ENCODE measurements at places on chromosomes 4 and X.
A peak's percentile ranks its signal among the peaks of the same experiment; 100 is the strongest.

- no peak for DNase-seq
Observed at GRCh38 chr4:156901871-156902270, 69.7 kb downstream of the PDGFC start.

- no peak for DNase-seq
Observed at GRCh38 chr4:167918077-167918476, 174.3 kb upstream of the ANXA10 start.

- DNase-seq = no peak
Observed at GRCh38 chr4:87824352-87824751, 8.4 kb upstream of the MEPE start.

DNA sequence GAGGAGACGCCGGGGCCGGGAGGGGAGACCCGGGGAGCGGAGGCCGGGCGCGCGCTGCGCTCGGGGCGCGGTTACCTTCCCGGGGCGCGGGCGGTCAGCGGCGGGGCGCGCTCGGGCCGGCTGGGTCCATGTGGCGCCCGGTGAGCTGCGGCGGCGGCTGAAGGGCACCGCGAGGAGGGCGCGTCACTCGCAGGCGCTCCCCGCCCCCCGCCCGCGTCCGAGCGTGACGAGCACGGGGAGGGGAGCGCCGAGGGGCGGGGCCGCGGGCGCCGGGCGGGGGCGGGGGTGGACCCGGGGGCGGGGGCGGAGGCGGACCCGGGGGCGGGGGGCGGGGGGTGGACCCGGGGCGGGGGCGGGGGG, at the start of gene CPLX1:
TSS of gene CPLX1 (minus strand) at position 159 of the 360 bp plus-strand sequence. CDS start 1,607 bp downstream, outside the sequence.
- peak; percentile 86 for DNase-seq

GRCh38 chr4:120824946-120825345, 97.6 kb downstream of the PRDM5 start:
- no peak for DNase-seq

DNA sequence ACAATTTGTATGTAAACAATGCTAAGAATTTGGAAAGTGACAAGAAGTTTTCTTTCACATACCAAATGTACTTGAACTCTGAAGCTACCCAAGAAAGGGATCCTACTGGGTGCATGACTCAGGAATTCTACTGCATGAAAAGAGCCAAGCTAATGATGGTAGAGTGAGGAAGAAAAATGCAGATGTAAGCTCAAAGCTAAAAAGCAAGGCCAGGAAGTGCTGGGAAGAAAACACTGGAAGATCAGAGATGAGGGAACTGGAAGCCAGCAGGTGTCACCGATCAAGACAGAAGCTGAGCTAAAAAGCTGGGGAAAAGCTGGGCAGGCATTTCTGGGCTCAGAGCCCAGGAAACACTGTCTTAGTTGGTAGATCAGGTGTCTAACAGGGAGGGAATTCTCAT, 449.1 kb downstream of the NKX6-1 start:
- DNase-seq = no peak

DNA sequence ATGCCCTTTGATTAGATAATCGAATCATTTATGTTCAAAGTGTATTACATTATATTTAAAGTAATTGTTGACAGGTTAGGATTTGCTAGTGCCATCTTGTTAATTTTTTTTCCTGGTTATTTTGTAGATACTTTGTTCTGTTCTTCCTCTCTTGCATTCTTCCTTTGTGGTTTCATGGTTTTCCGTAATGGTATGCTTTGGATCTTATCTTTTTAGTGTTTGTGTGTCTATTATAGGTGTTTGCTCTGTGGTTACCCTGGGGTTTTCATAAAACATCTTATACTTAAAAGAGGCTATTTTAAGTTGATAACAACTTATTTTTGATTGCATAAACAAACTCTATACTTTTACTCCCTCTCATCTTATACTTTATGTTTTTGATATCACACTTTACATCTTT, 108.2 kb upstream of the SRD5A3 start:
- DNase-seq = no peak

DNA sequence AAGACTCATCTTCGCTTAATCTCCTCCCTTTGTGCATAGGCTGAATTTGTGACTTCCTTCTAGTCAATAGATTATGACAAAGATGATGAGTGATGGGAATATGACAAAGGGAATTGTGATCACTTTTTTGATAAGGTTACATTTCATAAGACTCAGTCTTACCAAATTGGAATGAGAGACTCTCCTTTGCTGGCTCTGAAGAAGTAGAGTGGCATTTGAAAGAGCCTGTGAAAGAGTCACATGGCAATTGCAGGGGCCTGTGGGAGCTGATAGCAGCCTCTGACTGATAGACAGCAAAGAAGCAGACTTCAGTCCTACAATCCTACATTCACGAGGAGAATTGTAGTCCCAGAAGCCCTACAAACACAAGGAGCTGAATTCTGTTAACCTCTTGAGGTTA, 44.9 kb upstream of the ADAMTS3 start:
- no peak for DNase-seq

DNA sequence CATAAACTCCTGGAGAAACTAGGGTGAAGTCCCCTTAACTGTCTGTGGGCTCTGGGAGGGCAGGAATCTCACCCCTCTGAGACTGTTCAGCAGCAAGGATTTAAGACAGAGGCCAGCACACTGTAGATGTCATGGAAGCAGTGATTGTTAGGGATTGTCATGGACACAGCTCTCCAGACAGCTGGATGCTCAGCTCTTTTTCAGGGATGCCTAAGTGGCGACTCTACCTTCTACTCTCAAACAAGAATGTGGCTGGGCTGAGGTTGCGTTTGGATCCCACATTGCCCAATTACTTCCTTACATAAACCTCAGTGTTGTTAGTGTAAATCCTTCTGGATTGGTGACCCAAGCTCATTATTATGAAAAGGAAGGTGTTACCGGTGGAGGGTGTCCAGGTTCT, 291.9 kb upstream of the VCX3A start:
- DNase-seq = no peak

DNA sequence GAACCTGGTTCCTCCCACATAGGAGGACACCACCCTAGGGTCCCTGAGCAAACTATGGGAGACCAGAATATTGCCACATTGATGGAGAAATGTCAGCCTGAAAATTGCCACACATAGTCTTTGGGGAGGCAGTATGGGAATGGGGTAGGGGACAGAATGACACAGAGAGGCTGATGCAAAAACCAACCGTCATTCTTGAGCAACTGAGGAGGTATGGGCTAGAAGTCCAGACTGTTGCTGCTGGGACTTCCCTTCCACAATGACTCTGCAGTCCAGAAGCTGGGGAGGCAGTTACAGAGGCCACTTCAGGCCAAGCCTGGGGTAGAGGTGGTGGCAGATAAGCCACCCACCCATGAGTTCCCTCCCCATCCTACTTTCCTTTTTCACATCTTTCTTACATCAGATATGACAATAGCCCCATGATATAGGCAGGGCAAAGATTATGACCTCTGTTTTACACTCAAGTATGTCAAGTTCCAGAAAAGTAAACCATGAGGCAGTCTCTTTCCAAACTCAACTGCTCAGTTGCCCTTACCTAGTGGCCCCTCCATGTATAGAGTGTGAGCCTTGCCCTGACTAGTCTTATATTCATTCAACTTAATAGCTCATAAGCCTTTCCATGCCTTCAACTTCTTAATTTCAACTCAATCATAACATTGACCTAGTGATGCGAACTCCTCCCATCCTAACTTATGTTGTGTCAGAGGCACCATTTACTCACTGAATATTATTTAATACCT, 41.7 kb downstream of the VSIG4 start:
- DNase-seq = peak; percentile 72

DNA sequence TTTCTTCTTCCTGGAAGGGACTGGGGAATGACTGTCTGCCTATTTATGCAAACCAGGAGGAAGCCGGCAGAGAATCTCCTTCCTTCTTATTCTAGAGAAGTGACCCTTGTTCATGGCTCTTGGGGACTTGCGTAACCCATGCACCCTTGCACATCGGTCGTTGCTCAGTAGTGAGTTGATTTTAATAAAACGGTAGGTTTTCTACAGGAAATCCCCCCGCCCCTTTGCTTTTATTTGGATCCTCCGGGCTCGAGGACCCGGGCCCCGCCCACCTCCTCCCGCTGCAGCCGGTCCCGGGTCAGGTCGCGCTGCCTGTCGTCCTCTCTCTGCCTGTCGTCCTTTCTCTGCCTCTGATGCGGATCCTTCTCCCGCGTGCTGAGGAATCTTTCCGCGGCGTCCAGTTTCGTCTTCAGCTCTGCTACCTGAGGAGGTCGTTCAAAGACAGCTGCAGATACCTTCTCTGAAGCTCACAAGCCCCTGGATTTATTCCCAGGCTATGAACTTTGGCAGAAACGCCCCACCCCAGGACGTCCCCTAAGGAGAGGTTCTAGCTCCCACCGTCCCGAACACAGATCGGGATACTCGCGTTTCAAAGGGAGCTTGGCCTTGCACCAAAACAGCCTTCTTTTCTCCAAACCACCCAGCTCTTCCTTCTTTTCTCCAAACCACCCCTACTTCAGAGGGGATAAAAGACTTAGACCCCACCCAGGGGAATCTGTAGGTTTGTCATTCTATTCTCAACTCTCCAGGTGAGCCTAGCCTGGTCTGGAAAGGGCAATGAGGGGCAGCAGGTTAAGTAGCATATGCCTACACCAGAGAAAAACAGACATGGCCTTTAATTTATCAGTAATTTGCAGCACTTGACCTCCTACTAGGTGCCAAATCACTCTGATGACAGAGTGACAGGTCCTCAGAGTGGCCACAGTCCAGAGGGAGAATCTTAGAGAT, 7.0 kb downstream of the TNIP3 start:
- peak; percentile 79 for DNase-seq

GRCh38 chrX:18951032-18951431, 32.9 kb downstream of the PHKA2 start:
- DNase-seq = no peak

Measured in upper lobe of left lung (tissue), 6 donors.